ENCODE measurements at places on chromosomes 12 and 14.

GRCh38 chr14:61288720-61289119, 7.6 kb upstream of the TMEM30B start:
- no peak for DNase-seq

- DNase-seq: no peak
Measured at GRCh38 chr14:52735921-52736489, 6.0 kb downstream of the STYX start.

GRCh38 chr14:28764257-28765160, 2.1 kb upstream of the FOXG1 start:
- DNase-seq: no peak

DNA sequence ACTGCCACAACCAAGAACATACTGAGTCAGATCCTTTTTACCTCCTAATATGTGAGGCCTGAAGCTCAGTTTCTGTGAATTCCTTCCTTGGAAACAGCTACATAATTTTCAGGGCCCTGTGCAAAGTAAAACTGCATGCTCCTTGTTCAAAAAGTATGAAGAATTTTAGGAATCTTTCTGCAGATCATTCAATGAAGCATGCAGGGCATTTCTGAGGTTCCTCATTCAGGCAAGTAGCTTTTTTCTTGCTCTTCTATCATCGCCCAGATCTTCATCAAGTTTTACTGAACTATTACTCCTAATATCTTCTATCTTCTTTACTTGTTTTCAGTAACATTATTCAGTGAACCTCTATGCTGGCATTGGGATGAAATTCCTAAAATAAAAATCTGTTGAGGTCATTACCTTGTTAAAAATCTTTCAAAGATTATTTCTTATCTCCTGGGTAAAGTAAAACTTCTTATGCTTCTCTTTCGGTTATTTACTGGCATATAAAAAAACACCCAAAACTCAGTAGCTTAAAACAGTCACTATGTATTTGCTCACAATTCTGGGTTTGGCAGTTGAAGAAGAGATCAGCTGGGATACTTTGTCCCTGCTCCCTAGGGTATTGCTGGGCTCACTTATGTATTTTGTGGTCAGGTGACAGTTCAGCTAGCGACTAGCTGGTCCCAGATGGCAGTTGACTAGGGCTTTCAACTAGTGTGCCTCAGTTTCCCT, 42.6 kb upstream of the KRR1 start:
- no peak for DNase-seq

- no peak for DNase-seq
Measured at GRCh38 chr14:93108105-93108504, 7.6 kb downstream of the ITPK1 start.

DNA sequence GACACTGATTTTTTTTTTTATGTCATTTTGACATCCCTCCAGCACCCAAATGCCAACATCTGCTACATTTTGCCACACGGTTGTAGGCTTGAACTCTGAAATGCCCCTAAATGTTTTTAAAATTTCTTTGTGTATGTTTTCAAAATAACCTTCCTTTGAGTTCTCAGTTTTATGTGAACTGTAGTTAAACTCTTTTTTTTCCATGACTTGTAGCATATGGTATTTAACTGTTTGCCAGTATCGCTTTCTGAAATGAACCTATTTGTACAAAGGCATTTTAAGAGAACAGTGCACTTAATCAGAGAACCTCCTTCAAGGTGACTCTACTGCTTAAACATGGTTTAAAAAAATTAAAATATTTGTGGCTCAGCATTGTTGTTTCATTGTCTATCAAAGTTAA, 61.5 kb downstream of the PDE3A start:
- no peak for DNase-seq

GRCh38 chr14:75821831-75822521, 159.8 kb downstream of the TGFB3 start:
- DNase-seq: no peak

- peak; percentile 10 for DNase-seq
Measured at GRCh38 chr12:107318806-107319532, 225.6 kb upstream of the CRY1 start.

DNA sequence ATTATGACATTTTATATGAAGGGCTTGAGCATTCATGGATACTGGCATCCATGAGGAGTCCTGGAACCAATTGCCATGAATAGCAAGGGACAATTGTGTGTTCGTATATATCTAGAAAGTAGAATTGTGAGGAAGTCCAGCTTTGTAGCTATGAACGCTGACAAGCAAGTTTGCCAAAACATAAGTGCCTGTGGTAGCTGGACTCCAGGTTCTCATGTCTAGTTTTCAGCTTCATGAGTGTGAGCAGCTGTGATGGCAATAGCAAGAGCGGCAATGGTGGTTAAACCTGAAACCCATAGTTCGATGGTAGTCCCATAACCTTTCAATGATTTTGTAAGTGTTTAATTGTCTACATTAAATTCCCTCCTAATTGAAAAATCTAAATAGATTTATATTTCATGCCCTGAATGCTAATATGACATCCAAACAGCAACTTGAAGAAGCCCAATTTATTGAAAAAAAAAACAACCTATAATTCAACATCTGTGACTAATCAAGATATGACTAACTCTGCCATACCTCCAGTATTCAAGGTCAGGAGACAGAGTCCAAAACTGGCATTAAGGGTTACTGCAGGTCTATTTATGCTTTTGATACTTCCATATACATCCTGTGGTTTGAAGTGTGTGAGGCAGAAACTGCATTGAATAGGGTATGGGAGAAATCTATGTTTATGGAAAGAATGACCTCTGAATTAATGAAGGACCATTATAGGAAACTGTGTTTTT, 50.3 kb upstream of the PCED1B start:
- DNase-seq: no peak

GRCh38 chr12:76449583-76449982, 101.4 kb upstream of the BBS10 start:
- DNase-seq: no peak

- no peak for DNase-seq
Measured at GRCh38 chr12:71691504-71692129, 5.7 kb downstream of the TMEM19 start.

DNA sequence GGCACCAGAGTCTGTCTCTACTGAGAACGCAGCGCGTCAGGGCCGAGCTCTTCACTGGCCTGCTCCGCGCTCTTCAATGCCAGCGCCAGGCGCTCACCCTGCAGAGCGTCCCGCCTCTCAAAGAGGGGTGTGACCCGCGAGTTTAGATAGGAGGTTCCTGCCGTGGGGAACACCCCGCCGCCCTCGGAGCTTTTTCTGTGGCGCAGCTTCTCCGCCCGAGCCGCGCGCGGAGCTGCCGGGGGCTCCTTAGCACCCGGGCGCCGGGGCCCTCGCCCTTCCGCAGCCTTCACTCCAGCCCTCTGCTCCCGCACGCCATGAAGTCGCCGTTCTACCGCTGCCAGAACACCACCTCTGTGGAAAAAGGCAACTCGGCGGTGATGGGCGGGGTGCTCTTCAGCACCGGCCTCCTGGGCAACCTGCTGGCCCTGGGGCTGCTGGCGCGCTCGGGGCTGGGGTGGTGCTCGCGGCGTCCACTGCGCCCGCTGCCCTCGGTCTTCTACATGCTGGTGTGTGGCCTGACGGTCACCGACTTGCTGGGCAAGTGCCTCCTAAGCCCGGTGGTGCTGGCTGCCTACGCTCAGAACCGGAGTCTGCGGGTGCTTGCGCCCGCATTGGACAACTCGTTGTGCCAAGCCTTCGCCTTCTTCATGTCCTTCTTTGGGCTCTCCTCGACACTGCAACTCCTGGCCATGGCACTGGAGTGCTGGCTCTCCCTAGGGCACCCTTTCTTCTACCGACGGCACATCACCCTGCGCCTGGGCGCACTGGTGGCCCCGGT, at the start of gene PTGDR:
Gene PTGDR, plus strand, starts transcription at position 198 of the 778 bp plus-strand sequence. Its CDS starts 117 bp downstream, at position 315.
- DNase-seq: peak; percentile 10

DNA sequence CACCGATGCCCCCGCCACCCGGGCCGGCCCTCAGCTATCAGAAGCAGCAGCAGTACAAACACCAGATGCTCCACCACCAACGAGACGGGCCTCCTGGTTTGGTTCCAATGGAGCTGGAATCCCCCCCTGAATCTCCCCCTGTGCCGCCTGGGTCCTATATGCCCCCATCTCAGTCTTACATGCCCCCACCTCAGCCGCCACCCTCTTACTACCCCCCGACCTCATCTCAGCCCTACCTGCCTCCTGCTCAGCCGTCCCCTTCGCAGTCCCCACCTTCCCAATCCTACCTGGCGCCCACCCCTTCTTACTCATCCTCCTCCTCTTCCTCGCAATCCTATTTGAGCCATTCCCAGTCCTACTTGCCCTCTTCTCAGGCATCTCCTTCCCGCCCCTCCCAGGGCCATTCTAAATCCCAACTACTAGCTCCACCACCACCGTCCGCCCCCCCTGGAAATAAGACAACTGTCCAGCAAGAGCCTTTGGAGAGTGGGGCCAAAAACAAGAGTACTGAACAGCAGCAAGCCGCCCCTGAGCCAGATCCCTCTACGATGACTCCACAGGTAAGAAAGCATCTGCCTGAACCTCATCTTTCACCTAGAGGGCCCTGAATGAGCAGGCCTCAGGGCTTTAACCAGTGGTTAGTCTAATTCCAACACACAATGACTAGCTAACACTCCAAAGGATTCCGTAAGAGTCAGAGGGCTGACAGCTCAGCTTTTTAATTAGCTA, 851 bp downstream of the YLPM1 start:
- DNase-seq: no peak

- DNase-seq: no peak
Measured at GRCh38 chr12:30643366-30643765, 52.3 kb downstream of the IPO8 start.

GRCh38 chr12:115355301-115355700, 671.3 kb upstream of the TBX3 start:
- DNase-seq: no peak

DNA sequence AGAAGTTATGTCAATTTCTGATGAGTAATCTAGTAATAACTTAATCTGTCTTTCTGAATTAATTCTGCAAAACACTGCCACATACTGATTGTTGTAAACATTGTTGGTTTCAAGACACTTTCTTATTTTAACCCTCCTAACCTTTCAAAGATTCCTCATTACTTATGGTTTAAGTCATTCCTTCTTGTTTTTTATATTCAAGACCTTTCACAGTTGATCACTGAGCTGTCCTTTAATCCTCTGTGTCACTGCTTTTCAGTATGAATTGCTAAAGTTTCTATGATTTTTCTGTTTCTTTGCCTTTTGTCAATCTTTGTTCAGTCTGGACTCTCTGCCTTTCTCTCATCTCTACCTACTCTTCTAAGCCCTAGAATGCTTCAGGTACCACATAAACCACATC, 164.7 kb downstream of the RAD51B start:
- no peak for DNase-seq
